ENCODE measurements at places on chromosomes 2 and 18.

- no peak for DNase-seq
Measured at GRCh38 chr18:31791817-31792579, 31.3 kb upstream of the SLC25A52 start.

DNA sequence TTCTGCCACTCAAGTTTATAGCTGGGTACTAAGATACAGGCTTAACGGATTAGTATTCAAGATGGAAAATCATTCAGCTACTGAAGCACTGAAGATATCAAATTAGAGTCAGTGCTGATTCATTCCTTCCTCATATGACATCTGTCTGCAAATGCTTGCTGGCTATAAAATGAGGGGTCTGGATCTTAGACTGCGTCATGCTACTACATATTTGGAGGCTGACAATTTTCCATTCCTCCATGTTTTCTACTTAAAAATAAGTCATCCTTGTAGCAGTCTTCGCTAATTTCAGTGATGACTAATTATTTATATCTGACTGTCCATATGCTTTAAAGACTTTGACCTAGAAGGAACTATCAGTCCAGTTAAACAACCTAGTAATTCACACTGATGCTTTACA lies 233.4 kb downstream of the RIT2 start:
- no peak for DNase-seq

DNA sequence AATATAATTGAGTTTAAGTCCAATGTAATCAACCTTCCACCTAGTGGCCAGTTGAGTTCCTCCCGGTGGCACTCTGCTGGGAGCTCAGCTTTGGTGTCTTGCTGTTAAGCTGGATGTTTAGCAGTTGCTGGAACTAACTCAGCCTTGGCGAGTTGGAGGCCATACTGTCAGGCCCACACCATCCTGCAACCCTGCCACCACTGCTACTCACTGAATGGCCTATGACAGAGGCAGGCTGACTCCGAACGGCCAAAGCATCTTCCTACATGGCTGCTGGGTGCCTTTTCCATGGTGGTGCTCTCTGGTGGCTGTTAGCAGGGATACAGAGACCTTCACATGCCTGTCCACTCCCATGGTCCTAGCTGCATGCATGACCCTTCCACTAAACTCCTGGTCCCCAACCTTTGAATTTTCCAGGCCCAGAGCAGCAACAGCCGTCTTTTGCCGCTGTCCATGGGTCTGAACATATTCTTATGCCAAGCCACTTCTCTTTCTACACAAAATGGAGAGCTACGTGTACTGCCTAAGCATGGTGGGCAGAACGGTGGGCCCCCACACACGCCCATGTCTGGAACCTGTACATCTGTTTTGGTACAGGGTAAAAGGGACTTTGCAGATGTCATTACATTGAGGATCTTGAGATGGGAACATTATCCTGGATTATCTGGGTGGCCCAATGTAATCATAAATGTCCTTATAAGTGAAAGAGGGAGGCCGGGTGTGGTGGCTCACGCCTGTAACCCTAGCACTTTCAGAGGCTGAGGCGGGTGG lies 15.0 kb upstream of the TRAF3IP1 start:
- no peak for DNase-seq

DNA sequence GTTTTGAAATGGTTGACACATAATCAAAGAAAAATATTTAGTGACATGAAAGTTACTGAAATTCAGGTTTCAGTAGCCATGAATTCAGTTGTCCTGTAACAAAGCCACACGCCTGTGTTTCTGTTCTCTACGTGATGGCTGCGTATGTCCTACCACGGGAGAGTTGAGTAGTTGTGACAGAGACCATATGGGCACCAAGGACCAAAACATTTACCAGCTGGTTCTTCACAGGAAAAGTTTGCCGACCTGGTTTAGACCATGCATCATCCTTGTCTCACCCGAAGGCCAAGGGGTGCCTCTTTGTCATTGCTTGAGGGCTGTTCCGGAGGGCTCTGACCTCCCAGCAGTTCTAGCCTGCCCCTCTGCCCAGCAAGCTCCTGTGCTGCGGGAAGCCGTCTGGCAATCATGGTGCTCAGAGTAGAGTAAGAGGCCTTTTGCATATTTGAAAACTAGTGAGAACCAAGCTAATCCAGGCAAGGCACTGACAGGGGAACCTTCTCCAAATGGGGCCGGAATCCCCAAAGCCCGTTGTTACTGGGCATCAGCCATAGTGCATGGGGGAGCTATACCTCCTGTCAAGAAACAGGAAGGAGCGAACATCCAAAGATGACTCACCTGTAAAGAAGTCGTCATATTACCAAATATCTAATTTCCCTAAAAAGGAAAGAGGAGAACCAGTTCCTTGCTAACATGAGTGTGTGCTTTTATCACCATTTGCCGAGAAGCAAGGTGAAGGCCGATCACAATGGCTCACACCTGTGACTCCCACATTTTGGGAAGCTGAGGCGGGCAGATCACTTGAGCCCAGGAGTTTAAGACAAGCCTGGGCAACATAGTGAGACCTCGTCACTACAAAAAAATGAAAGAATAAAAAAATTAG lies 92.6 kb upstream of the RAB12 start:
- no peak for DNase-seq

- DNase-seq = no peak
Measured at GRCh38 chr2:101693991-101694588, 3.4 kb upstream of the MAP4K4 start.

- DNase-seq = no peak
Measured at GRCh38 chr18:32036506-32037180, 18.0 kb downstream of the RNF125 start.

DNA sequence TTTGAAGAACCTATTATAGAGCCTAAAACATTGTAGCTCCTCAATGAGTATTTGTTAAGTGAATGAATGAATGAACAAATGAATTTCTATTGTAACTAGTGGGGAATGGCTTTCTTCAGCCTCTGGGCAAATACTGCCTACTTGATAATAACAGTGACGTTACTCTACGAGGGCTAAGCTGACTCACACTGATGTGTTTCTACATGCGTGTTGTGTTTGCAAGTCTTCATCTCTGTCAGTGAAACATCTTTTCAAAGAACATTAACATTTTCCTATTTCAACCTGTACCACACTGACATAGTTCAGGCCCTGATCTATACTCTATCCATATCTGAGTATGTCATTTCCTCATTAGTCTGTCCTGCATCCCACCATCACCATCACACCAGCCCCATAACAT lies 319.9 kb upstream of the ACVR2A start:
- no peak for DNase-seq

DNA sequence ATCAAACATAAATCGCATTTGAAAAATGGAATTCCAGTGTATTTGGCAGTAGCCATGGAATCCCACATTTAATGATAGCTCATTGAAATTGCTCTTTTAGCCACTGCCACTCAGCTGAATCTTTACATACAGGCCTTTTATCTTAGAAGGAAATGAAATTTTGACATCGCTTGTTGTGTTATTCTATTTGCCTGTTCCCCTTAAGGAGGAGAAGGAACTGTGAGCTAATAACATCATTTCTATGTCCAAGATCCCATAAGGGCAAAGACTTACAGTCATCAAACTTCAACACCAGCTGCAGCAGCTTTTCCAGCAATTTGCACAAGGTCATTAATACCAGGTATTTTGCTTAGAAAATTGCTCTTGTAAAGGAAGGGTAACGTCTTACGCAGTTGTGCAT lies 6.0 kb upstream of the PDCL3 start:
- DNase-seq = no peak

- DNase-seq = no peak
Measured at GRCh38 chr18:2089396-2089795, 481.9 kb downstream of the METTL4 start.

- DNase-seq = no peak
Measured at GRCh38 chr18:543447-544078, 36.6 kb upstream of the CETN1 start.

DNA sequence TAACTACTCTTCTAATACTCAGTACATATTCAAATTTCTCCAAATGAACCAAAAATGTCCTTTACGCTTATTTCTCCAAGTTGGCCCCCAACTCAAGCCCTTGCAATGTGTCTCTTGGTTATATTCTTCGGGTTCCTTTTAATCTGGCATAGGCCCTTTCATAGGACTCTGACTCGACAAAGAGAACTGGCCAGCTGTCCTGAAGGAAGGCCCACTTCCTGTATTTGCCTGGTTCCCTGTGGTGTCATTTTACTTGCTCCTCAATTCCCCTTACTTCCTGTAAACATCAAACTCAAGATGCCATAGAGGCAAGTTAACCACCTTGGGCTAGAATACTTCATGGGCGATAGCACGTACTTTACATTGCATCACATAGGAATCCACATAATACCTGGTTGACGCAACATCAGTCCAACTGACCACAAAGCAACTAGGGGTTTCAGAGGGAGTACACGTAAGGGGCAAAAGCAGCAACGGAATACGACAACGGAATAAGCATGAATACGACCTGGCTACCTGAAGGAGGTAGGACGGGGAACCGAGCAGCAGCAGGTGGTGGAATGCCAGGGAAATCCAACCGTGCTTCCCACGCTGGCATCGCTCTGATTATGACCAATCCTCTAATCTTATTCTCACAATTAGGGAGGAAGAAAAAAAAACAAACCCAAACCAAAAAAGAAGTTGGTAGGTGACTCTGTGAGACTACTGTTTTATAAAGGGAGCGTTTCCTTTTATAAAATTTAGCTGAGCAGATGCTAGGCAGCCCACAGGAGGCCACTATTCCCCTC lies 823 bp upstream of the GORASP2 start:
- peak; percentile 65 for DNase-seq

DNA sequence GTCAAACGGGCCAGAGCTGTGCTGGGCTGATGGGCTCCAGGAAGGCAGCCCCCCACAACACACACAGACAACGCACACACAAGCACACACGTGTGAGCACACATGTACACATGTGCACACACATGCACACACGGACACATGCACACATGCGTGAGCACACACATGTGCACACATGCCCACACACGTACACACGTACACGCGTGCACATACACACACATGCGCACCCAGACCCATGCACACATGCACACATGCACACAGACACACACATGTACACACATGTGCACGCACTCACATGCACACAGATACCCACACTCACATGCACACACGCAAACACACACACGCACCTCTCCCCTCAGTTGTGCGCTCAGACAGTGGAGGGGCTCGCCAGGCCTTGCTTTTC lies 31.2 kb upstream of the HPCAL1 start:
- DNase-seq = no peak

DNA sequence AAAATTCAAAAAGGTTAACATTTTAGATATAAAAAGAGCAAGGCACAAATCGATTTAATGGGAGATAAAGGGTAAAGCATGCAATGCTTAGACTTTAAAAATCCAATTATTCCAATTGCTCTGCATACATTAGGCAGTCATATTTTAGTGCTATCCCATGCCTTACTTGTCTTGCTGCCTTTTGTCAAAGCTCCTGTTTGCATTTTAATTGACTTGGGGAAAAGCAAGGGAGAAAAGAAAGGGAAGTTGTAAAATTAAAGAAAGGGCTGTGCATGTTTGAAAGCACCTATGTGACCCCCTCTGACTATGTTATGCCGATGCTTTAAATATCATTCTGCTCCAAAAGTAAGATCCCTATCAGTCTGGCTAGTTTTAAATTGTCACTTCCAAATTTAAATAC lies 193.7 kb upstream of the VWC2L start:
- DNase-seq = no peak

- DNase-seq = peak; percentile 39
Measured at GRCh38 chr18:50633992-50634391, 74.1 kb downstream of the MAPK4 start.

DNA sequence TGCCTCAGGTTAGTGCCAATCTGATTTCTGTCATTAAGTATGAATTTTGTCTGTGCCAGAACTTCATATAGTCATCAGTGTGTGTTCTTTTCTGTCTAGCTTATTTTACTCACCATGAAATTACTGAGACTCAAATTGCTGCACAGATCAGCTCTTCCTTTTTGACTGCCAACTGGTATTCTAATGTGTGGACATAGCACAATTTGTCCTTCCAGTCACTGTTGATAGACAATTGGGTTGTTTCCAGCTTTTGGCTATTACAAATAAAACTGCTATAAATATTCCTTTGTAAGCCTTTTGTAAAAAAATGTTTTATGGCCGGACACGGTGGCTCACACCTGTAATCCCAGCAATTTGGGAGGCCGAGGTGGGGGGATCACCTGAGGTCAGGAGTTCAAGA lies 7.7 kb downstream of the SH3YL1 start:
- DNase-seq = no peak

- no peak for DNase-seq
Measured at GRCh38 chr2:69965756-69966445, 4.5 kb upstream of the ASPRV1 start.

DNA sequence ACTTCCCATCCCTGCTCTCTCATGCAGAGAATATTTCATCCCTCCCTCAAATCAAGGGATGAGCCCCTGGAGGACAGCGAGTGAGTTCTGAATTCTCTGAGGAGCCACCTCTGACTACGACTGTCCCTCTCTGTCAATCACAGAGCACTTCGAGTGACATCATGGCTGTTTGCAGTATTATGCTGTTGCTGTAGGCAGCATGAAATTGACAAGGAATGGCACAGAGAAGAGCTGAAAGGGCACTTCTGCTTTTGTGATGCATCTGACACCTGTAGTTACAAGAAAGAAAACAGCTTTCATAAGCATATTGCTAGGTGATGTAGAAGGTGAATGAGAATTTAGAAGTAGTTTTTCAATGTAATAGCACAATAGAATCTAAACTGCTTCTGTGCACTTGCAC lies 166.9 kb downstream of the ARHGAP15 start:
- DNase-seq = no peak

- DNase-seq = peak; percentile 98
Measured at GRCh38 chr18:3321133-3321812, 59.3 kb downstream of the MYL12B start.

GRCh38 chr2:215613888-215614287 lies 178.0 kb upstream of the FN1 start:
- no peak for DNase-seq

DNA sequence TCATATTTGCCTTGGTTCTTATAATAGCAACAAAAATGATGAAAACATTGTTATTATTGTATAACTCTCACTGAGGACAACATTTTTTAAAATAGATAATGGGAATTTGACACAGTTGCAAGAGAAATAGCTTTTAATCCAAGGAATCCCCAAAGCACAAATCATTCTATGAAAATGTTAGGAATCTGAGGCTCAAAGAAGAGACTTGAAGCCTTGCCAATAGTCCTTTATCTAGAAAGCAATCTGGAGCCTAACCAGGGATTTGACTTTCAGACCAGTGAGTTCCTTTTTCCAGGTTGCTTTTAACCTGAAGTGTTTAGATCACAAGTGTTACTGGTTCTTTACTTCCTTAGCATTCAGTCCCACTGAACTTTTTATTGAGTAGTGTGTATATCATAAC lies 574.5 kb upstream of the ZEB2 start:
- no peak for DNase-seq

All from DMS79 treated with DMSO at 0.1 percent for 48 hours (cell line).